ENCODE measurements at places on chromosomes 2 and 18.

DNA sequence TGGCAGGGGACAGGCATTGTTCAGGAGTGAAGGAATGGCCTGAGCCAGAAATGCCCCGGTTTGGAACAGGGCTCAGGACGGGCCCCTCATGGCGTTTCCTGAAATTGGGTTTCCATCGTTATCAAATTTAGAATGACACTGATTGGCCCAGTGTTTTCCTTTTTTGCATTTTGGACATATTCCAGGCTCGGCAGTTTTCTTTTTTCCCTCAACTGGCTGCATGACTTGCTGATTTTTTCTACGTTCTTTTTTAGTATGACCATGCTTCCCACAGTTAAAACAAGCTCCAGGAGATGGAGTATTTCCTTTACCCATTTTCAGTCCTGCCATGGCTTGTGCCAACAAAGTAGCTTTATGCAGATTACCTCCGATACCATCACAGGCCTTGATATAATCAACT lies 20.4 kb upstream of the LYG2 start:
- no peak for DNase-seq

GRCh38 chr2:205107810-205108209 lies 562.5 kb downstream of the PARD3B start:
- DNase-seq, result no peak

DNA sequence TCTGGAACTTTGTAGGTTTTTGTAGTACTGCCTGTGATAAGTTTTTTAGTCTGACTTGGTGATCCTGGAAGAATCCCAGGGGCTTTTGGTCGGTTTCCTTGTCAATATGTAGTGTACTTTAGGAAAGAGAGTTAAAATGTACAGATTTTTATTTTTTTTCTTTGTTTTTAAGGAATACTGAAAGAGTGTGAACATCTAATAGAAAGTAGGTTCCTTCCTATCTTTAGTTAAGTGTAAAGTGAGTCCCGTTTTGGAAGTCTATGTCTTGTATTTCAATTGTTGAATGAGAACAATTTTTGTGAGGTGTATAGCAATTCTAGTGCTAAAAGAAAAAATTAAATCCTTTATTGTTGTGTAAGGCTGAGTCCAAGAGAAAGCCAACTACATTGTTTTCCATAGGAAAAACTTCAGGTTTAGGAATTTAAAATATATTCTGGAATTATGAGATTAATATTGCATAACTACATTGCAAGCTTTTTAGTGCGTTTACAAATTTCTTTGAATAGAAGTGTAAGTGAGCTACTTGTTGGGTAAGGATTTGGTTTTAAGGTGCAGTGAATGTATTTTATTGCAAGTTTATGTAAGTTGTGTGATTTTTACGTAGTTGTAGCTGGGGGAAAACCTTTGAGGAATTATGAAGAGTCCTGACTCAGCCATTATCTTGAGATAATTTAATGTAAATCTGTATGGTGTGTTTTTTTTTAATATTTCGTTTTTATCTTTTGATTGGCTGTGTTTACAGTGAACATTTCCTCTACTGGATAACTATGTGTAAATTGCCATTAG lies 1.7 kb downstream of the VAPA start:
- DNase-seq, result no peak

DNA sequence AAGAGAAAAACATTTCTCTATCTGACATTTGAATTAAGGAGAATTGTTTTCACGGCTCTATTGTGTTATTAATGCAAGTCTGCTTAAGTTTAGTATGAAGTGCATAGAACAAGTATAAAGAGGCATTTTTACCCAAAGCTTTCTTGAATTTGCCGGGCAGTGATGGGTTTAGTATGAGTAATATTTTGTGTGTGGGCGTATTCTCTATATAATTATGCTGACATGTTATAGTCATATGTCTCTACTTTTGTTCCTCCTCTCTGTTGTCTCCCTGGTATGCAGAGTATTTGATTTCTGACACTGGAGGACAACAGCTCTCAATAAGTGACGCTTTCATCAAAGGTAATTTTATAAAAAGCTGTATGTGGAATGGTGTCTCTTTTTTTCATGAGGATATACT lies 45.9 kb downstream of the PIKFYVE start:
- DNase-seq, result no peak

GRCh38 chr18:46466234-46467160 lies 190.5 kb downstream of the LOXHD1 start:
- no peak for DNase-seq

DNA sequence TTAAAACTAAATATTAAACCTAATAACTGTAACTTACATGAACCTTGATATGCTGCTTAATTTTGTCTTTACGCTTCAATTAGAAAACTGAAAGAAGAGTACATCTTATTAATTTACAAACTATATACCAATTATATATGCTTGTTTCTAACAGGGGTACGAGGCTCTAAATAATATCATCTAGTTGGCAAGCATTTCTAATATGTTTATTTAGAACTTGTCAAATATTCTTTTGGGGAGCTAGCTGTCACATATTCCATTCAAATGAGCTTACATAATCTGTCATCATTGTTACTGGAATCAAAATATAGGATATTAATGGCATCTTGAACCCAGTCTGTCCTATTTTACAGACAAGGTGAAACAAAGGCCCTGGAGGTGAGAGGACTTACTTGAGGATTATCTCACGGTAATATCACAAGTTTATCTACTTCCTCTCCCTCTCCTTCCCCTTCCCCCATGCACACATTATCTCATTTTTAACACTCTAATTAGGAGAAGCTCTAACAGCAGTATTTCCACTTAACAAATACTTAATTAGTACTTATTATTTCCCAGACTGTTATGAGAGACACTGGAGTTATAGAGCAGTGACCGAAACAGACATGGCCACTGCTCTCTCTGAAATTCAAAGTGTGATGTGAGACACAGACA lies 3.5 kb downstream of the PRKD3 start:
- no peak for DNase-seq

DNA sequence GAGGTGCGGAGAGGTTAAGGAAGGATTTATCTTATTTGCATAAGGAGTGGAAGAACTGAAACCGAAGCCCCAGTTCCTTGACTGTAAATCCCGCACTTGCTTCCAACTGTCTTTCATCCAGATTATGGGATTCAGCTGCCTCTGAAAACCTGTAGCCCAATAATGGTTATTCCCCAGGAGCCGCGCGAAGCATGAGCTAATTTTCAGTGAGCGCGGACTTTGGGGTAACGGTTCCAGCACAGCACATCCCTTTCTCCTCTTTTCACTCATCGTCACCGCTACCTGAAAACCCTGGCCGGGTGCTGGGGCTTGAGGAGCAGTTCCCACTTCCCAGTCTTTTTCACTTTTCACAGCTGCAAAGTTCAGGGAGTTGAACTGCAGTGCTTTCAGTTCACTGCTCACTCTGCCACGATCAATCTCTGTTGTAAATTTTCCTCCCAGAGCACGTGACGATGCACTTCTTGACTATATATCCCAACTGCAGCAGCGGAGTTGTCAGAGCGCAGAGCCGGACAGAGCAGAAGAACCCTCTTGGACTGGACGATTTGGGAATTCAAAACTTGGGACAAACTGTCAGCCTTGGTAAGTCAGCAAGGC lies at the start of gene KCNE4:
Gene KCNE4 (plus strand): TSS at position 498 of the 597 bp plus-strand sequence. CDS start 641 bp downstream, outside the sequence.
- no peak for DNase-seq

- DNase-seq, result no peak
Observed at GRCh38 chr2:208006337-208006736, 19.0 kb downstream of the PLEKHM3 start.

DNA sequence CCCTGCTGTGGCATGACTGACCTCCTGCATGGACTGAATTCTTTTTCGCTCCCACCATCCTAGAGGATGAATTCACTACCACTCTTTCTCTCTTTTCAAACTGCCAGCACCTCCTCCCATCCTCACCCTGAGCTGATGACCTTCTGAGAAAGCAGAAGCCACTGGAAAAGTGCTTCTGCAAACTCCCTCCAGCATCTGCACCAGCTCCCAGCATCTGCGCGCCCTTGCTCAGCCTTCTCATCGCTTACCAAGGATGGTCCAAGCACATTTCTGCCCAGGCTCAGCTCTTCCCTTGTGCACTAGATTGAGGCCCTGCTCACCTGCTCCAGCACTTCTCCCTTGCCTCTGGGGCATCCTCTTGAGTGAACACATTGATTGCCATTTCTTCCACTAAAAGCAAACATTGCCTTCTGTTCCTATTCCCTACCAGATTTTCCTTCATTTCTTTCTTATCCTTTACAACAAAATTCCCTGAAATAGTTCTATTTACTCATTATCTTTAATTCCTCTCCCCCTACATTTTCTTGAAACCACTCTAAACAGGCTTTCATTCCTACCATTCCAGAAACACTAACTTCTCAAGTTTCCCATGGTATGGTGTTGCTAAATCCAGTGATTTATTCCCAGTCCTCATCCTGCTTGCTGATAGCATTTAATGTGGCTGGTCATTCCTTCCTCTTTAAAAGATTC lies 42.7 kb upstream of the IL1RL1 start:
- no peak for DNase-seq

DNA sequence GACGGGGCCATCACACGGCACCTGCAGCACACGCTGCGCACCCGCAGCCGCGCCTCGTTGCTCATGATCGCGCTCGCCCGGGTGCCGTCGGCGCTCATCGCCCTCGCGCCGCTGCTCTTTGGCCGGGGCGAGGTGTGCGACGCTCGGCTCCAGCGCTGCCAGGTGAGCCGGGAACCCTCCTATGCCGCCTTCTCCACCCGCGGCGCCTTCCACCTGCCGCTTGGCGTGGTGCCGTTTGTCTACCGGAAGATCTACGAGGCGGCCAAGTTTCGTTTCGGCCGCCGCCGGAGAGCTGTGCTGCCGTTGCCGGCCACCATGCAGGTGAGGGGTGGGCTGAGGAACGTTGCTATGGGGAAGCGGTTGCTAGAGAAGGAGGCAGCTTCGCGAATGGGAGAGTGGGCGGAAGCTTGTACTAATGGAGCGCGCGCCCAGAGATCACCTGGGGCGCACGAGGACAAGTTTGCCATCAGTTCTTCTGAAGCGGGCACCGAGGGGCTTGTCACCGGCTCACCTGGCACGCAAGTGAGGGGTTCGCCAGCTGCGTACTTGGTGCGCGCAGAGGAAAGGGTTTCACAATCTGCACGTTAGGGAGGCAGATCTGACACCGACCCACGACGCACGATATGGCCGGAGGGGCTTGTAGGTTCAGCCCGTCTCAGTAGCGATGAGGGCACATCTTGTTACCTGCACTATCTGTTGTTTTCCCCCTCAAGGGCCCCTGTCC lies 45.6 kb downstream of the DDX18 start:
- DNase-seq, result no peak

DNA sequence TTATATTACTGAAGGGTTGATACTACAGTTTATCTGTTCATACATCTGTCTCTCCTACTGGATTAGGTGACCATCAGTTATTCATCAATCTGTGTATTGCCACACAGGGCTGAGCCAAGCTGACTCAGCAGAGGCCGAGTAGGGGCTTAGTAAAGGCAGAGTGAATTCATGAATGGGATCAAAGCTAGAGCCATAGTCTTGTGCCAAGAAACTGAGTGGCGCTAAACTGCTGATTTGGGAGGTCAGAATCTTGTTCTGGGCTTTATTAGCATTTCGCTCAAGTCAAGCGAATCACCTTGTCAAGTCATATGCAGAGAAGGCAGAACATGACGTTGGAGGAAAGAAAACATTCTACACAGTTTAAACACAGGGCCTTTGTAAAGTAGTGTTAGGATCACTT lies 34.1 kb downstream of the SOCS6 start:
- DNase-seq, result no peak

- no peak for DNase-seq
Observed at GRCh38 chr2:182097571-182098164, 112.0 kb downstream of the PPP1R1C start.

Measured in right renal cortex interstitium (tissue), 3 donors.